AG09319 (cell line): ENCODE measurements at places on chromosomes 6 and 20.

DNA sequence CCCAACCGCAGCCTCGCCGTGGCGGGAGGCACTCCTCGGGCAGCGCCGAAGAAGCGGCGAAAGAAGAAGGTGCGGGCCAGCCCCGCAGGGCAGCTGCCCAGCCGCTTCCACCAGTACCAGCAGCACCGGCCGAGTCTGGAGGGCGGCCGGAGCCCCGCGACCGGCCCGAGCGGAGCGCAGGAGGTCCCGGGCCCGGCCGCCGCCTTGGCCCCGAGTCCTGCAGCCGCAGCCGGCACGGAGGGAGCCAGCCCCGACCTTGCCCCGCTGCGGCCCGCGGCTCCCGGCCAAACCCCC is 525 bp downstream of the PNRC1 start:
- no peak for DNase-seq

DNA sequence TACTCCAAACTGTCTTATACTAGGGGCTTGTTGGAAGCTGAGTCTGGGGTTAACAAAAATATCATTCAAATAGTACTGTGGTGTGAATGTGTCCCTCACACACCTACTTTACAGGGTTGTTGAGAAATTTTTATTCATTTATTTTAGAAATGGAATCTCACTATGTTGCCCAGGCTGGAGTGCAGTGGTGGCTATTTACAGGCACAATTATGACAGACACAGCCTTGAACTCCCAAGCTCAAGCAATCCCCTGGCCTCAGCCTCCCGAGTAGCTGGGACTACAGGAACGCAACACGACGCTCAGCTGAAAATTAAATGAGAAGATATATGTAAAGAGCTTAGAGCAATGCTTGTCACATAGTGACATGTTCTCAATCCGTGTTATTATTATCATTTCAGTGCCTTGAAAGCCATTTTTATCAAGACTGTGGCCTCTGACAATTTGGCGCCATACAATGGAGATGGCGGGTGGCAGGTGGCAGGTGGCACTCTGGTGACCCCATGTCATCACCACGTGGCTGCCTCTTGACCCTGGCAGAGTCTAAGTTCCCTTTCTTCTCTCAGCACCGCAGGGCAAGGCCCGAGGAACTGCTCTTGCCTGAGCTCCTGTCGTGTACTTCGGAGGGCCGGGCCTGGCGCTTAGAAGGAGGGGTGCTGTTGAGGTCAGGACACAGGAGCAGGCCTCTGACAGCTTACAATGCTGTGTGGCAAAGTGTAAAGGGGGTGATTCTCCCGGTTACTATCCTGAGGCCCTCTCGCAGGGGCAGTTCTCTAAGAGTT is 64.5 kb downstream of the STX11 start:
- DNase-seq = no peak

DNA sequence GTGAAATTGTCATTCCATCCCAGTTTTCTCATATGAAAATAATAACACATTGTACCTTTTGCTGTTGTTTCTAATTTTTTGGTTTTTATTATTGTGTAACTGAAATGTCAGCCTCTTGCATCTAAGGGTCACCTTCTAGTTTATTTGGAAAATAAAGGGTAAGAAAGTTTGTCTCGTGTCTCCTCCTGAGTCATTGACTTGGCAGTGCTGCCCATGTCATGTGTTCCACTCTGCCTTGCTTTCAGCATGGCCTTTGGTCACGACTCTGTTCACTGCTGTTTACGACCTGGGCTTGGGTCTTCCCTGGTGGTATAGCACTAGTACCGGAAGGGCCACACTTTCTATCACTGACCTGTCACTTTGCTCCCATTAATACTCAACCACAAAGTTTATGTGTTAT is 171.4 kb upstream of the RSPO3 start:
- no peak for DNase-seq

GRCh38 chr6:53647462-53648094 is 18.0 kb downstream of the KLHL31 start:
- DNase-seq = no peak

DNA sequence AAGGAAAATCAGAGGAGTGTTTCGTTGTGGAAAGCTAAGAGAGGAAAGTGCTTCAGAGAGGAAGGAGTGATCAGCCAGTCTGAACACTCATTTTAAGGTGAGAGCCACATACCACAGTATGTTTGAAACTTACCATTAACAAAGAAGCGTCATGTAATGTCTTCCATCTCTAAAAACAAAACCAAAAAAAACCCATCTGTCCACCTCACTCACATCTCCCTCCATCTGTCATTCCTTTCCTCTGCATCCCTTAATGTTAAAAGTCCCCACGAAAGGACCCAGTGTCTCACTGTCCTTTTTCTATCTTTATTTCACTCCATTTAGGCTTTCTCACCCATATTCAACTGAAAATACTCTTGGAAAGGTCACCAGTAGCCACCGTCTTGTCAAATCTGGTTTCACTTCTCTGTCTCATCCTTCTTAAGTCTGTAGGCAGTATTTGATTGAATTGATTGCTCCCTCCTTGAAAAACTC is 59.4 kb upstream of the GNRH2 start:
- no peak for DNase-seq

- no peak for DNase-seq
Measured at GRCh38 chr20:50260479-50261221, 70.0 kb downstream of the CEBPB start.

GRCh38 chr20:24950836-24951525 is 1.9 kb downstream of the CST7 start:
- DNase-seq = no peak

- DNase-seq = no peak
Measured at GRCh38 chr6:149016716-149017115, 269.9 kb downstream of the UST start.

DNA sequence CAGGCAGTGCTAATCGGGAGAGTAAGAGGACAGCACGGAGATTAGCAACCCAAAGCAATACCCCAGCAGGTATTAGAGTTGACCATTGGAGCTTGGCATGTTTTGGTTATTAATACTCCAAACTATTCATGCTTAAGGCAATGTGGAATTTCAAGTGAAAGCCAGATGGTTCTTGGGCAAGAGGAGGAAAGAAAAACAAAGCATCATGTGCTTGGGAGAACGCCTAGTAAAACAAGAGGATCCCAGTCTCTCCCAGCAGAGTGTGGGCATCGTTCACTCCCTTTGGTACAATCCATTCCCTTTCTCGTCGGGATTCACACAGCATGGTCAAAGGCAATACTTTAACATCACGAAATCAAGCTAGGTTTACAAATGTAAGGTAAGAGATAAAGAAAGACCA is 349.8 kb downstream of the PRKN start:
- DNase-seq = peak; percentile 24

GRCh38 chr6:117138920-117139319 is 126.4 kb upstream of the VGLL2 start:
- DNase-seq = no peak

- no peak for DNase-seq
Measured at GRCh38 chr20:37490663-37491350, 30.2 kb upstream of the NNAT start.

- no peak for DNase-seq
Measured at GRCh38 chr6:151413372-151414145, 22.2 kb upstream of the ZBTB2 start.

GRCh38 chr6:115977220-115977619 is 83.5 kb downstream of the FRK start:
- DNase-seq = no peak

GRCh38 chr20:19129306-19129705 is 83.1 kb upstream of the SLC24A3 start:
- no peak for DNase-seq

- DNase-seq = no peak
Measured at GRCh38 chr6:35436071-35436857, 15.9 kb upstream of the FANCE start.

DNA sequence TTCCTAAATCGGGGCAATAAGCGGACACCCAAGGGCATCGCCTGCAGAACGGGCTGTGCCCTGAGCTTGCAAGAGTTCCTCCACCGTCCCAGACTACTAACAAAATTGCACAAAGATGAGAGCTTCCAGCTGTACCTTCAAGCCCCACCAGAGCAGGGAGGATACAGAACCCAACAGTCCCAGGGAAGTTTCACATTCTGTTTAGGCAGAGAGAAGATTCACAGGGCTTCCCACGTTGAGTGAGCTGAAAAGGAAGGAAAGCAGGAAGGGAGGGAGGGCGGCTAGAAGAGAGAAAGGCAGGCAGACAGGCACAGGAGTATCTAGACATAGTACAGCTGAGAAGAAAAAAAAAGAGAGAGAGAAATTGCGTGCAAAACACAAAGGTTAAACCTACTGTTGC is 112.6 kb upstream of the AFDN start:
- no peak for DNase-seq

- no peak for DNase-seq
Measured at GRCh38 chr6:134983823-134984222, 33.9 kb upstream of the ALDH8A1 start.

- DNase-seq = no peak
Measured at GRCh38 chr20:595330-596308, 14.5 kb downstream of the TCF15 start.

GRCh38 chr6:35503534-35503933 is 6.7 kb upstream of the TEAD3 start:
- DNase-seq = no peak

- no peak for DNase-seq
Measured at GRCh38 chr6:69162811-69163210, 527.7 kb downstream of the ADGRB3 start.

DNA sequence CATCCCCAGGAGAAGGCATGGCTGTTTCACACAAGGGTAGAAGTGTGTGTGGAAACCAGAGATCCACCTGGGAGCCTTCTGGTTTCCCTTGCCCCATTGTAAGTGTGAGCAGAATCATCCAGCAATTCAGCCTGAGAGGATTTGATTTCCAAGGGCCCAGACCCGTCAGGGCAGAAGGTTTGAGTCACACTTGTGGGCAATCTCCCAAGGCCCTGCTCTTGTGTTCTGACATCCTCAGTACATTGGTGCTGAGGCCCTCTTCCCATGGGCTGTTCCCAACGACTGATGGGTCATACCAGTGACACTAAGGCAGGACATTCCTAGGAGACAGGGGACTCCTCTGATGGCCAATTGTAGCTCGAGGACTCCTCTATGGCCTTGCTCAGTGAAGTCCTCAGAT is 58.2 kb upstream of the POLR1H start:
- peak; percentile 22 for DNase-seq

DNA sequence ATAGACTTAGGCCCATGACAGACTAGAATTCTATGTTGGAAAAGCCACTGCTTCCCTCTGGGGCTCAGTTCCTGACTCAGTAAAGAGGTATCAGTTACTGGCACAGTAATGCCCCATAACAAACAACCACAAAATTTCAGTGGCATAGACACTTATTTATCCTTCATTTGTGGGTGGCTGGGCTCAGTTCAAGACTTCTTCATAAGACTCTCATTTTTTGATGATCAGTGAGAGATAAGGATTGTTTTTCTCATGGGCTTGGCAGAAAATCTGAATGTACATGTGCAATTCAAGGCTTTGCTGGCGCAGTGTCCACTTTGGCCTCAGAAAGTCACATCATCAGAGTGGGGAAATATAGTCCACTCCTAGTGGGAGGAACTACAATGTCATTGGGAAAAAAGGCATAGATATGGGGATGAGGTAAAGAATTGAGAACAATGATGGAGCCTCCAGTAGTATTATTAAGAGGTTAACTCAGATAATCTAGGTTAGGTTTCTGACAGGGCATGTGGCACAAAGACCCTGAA is 384.6 kb upstream of the FLRT3 start:
- DNase-seq = no peak

- no peak for DNase-seq
Measured at GRCh38 chr6:134115715-134116074, 63.3 kb upstream of the SLC2A12 start.

GRCh38 chr6:131062241-131063027 is 611 bp downstream of the EPB41L2 start:
- no peak for DNase-seq

GRCh38 chr6:133245007-133245406 is 3.9 kb downstream of the EYA4 start:
- no peak for DNase-seq

DNA sequence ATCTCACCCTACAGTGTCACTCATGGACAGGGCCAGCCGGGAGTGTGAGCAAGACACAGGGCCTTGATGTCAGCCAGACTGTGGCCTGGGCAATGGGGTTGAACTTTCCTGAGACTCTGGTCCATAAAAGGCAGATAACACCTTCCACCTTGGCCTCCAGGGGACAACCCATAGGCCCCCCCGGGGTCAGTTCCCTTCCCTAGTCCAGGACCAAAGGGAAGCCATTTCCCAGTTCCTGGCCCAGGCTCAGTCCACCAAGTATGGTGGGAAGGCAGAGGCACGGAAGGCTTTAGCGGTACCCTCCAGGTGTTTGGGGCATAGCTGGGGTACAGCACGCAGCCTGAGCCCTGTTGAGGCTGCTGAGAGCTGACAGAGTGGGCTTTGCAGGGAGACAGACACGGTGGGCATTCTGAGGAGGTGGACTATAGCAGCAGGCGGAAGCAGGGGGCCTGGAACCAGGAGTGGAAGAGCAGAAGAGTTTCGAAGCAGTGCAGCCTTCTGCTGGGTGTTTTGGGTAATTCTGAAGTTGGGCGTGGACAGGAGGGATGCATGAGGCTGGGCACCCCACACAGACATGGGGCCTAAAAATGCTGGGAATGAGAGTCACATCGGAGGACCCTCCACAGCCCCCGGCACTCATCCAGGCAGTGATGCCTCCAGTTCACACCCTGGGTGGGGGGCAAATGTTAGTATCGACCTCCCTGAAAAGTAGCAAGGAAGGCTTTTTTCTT is 43.9 kb upstream of the CD93 start:
- no peak for DNase-seq

- DNase-seq = no peak
Measured at GRCh38 chr20:48350313-48350988, 477.3 kb downstream of the PREX1 start.

GRCh38 chr6:105476978-105477377 is 74.1 kb upstream of the PREP start:
- no peak for DNase-seq

- DNase-seq = no peak
Measured at GRCh38 chr6:42960243-42961019, at the start of gene GNMT. GNMT (plus strand) TSS chr6:42960754; CDS start chr6:42960768, 14 bp downstream.

DNA sequence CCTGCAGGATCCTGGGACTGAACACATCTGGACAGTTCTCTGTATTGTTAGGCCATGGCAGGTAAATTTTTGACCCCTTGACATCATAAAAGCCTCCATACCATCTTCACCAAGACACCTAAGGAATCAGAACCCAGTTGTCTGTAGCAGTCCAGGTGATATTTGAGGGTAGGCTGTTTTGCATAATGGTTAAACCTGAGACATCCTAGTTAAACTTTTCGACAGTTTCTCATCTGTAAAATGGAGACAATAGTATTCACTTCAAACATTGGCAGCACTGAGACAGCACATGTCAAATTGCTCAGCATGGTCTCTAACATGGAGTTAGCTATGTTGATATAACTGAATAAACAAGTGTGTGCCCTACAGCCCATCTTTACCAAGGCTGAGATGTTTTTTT is 24.8 kb downstream of the C6orf62 start:
- no peak for DNase-seq
